K562 (cell line): ENCODE measurements at places on chromosomes 6 and 20. TPM values are rescaled to one million over a fixed set of nuclear protein-coding genes. Genes with fewer than 3 reads are reported as not detected.

- H3K4me1 ChIP-seq, result peaks cover 17% of the 10 kb centered on the region
- no peaks in the 10 kb centered on the region for H3K36me3 ChIP-seq
- no peak for DNase-seq
Observed at GRCh38 chr20:31859266-31859997, 10.9 kb downstream of the DUSP15 start.

DNA sequence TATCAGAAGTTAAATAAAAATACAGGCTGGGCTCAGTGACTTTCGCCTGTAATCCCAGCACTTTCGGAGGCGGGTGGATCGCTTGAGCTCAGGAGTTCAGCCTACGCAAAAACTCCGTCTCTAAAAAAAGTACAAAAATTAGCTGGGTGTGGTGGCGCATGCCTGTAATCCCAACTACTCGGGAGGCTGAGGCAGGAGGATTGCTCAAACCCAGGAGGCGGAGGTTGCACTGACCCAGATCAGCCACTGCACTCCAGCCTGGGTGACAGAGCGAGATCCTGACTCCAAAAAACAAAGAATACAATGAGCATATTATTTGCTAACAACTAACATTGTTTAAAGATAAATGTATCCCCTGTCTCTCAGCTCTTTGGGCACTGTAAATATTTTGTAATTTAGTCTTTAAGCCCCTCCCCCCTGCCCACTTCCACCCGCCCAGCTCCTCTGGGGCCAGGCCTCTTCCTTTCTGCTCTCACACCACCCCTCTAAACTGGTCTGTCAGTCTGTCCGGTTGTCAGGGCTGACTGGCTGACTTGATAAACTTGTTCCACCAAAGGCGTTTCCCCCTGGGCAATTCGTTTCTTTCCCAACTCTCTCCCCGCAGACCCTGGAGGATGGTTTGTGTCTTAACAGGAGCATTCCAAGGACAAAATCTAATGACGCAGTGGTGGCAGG lies 62.4 kb upstream of the QKI start:
- DNase-seq, result no peak
- peaks cover 4% of the 10 kb centered on the region; the same call in 2 of the 3 replicates for H3K4me1 ChIP-seq
- no peak overlapping the region for H3K4me3 ChIP-seq
- H3K27ac ChIP-seq, result no peak overlapping the region
- H3K27me3 ChIP-seq, result peaks cover 45% of the 10 kb centered on the region

- H3K4me3 ChIP-seq, result no peak overlapping the region
- no peaks in the 10 kb centered on the region for H3K4me1 ChIP-seq
- H3K27ac ChIP-seq, result no peak overlapping the region
- no peak for DNase-seq
- H3K27me3 ChIP-seq, result no peaks in the 10 kb centered on the region
Observed at GRCh38 chr6:128000363-128000762, 99.5 kb upstream of the THEMIS start.

- H3K27ac ChIP-seq, result no peak overlapping the region
- H3K4me1 ChIP-seq, result peaks cover 10% of the 10 kb centered on the region; the same call in 1 of the 2 replicates
- no peak for DNase-seq
- no peaks in the 10 kb centered on the region for H3K27me3 ChIP-seq
Observed at GRCh38 chr6:106490974-106491373, 130.5 kb downstream of the CRYBG1 start.

- H3K4me1 ChIP-seq, result no peaks in the 10 kb centered on the region
- no peak for DNase-seq
Observed at GRCh38 chr20:48942730-48943129, 21.2 kb downstream of the ARFGEF2 start.

- DNase-seq, result no peak
- H3K4me1 ChIP-seq, result peaks cover 2% of the 10 kb centered on the region; the same call in 1 of the 3 replicates
- H3K4me3 ChIP-seq, result no peak overlapping the region
- no peak overlapping the region for H3K27ac ChIP-seq
Observed at GRCh38 chr6:52310932-52311331, 26.4 kb upstream of the MCM3 start.

GRCh38 chr20:63178889-63179686 lies 36.8 kb downstream of the YTHDF1 start:
- no peak overlapping the region for H3K27ac ChIP-seq
- peaks cover 39% of the 10 kb centered on the region for H3K4me1 ChIP-seq
- H3K4me3 ChIP-seq, result peak overlapping the region; percentile 8; the same call in 1 of the 2 replicates
- peak; percentile 64 for DNase-seq
- 0 out of 3 replicates have a peak, but pooled peaks cover 2% of the 10 kb centered on the region for H3K27me3 ChIP-seq

DNA sequence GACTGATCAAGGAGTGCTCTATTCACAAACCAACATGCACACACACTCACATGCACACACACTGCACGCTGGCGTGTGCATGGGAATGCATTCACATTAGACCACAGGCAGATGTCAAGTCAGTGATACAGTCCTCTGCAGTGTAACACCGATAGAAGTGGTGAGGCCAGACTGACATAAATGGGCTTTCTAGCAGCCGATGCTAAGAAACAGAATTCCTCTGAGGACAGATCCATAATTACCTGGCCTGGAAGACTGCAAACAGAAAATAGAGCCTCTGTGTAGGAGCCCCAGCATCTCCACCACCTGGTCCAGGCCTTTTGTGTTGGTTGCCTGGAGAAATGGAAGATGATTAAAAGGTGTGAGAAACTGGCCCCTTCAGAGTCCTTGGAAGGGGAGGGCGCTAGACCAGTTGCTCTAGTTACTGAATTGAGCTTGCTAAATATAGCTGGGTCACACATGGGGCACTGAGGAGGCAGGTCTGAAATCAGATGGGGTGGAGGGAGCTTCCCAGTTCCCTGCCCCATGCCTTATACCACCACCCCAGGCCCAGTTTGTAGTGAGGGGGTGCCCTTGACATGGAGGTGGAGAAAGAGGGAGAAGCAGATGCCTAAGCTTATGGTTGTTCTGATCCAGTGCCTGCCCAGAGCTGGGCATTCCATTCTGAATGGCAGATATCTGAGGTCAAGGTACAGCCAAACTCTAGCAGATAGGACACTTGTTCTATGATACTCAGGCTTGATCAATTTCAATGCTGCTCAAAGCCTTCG lies 233.8 kb downstream of the LRFN2 start:
- H3K27ac ChIP-seq, result no peak overlapping the region
- no peaks in the 10 kb centered on the region for H3K36me3 ChIP-seq
- no peaks in the 10 kb centered on the region for H3K4me1 ChIP-seq
- H3K4me3 ChIP-seq, result no peak overlapping the region
- no peak for DNase-seq
- H3K27me3 ChIP-seq, result no peaks in the 10 kb centered on the region

- H3K36me3 ChIP-seq, result peaks cover 53% of the 10 kb centered on the region
- H3K4me3 ChIP-seq, result peak overlapping the region; percentile 95
- peak; percentile 85 for DNase-seq
- peak overlapping the region; percentile 97 for H3K27ac ChIP-seq
Observed at GRCh38 chr6:28922004-28922820, 1.6 kb downstream of the TRIM27 start.

DNA sequence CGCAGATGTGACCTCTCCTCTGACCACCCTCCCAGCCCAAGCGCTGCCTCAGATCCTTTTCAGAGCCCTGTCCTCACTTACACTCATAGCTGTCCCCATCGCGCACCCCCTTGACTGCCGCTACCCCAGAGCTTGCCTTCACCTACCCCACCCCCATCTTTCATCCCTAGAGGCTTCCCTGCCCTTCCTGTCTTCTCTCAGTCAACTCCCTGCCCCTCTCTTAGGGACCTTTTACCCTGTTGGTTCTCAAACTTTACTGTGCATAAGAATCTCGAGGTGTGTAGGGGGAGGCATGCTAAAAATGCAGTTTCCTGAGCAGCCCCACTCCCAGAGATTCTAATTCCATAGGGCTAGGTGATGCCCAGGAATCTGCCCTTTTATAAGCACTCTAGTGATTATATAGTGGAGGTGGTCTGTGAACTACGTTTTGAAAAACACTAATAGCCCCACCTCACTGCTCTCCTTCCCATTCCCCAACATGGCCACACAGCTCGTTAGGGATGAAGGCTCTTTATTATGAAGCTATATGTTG lies 725 bp downstream of the TM9SF4 start:
- H3K27me3 ChIP-seq, result peaks cover 7% of the 10 kb centered on the region; the same call in 1 of the 3 replicates
- peak overlapping the region; percentile 89 for H3K4me3 ChIP-seq
- peak overlapping the region; percentile 100 for H3K27ac ChIP-seq

GRCh38 chr20:38676576-38676975 lies 47.7 kb upstream of the SLC32A1 start:
- H3K36me3 ChIP-seq, result no peaks in the 10 kb centered on the region
- no peaks in the 10 kb centered on the region for H3K27me3 ChIP-seq
- H3K27ac ChIP-seq, result no peak overlapping the region
- no peak overlapping the region for H3K4me3 ChIP-seq

DNA sequence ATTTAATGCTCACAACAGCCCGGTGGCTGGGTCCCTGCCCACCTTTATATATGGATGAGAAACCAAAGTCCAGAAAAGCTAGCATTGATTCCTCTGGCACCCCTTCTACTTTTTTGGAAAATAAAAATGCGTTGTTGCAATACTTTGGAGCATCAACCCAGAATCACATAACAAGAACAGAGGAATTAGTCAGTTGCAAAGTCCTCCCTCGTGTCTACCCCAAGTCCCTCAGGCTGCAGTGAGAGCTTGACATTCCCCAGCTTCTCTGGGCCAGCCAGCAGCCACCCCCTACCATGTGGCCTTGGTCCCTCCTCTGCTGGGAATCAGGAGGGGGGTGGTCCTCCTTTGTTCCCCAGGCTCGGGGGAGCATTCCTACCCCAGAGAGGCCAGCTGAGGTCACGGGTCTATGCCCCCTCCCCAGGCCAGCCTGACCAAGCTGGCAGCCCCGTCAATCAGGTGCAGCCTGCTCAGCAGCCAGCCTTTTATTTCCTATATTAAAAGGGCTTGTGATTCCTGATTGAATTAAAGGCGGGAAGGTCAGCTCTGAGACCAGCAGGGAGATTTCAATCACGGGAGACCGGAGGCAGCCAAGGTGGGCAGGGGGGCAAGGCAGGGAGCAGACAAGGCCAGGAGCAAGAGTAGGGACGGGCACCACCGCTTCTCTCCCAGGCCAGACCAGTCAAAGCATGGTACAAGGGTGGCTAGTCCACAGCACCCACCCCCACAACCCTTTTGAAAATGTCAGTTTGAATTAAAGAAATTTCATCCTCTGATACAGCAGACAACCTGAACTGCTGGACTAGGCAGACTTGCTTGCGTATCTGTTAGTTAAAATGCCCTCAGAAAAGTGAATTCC lies 158.9 kb downstream of the MRPL14 start:
- no peak for DNase-seq
- no peaks in the 10 kb centered on the region for H3K36me3 ChIP-seq
- H3K27ac ChIP-seq, result peak overlapping the region; percentile 74
- H3K27me3 ChIP-seq, result no peaks in the 10 kb centered on the region
- H3K4me3 ChIP-seq, result no peak overlapping the region

- no peak overlapping the region for H3K27ac ChIP-seq
- H3K4me1 ChIP-seq, result no peaks in the 10 kb centered on the region
- DNase-seq, result no peak
- no peaks in the 10 kb centered on the region for H3K36me3 ChIP-seq
Observed at GRCh38 chr6:11908436-11909105, 103.5 kb upstream of the HIVEP1 start.

GRCh38 chr20:16595376-16595775 lies 22.1 kb upstream of the KIF16B start:
- no peaks in the 10 kb centered on the region for H3K4me1 ChIP-seq
- H3K36me3 ChIP-seq, result no peaks in the 10 kb centered on the region
- no peaks in the 10 kb centered on the region; the same call in none of the 2 replicates for H3K27me3 ChIP-seq
- no peak overlapping the region for H3K27ac ChIP-seq
- no peak for DNase-seq
- no peak overlapping the region for H3K4me3 ChIP-seq

DNA sequence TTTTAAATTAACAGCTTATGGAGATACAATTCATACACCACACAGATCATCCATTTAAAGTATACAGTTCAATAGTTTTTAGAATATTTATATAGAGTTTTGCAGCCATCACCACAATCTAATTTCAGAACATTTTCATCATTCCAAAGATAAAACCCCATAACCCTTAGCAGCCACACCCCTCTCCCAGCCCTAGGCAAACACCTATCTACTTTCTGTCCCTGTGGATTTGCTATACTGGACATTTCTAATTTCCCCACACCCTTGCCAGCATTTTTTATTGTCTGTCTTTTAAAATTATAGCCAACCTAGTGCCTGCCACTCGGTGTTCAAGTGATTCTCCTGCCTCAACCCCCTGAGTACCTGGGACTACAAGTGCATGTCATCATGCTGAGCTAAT lies 23.0 kb upstream of the AKAP7 start:
- no peak overlapping the region for H3K27ac ChIP-seq
- H3K27me3 ChIP-seq, result no peaks in the 10 kb centered on the region
- H3K4me1 ChIP-seq, result no peaks in the 10 kb centered on the region

- no peak overlapping the region for H3K27ac ChIP-seq
- H3K27me3 ChIP-seq, result no peaks in the 10 kb centered on the region
- no peak for DNase-seq
- peaks cover 7% of the 10 kb centered on the region for H3K4me1 ChIP-seq
- no peak overlapping the region for H3K4me3 ChIP-seq
- H3K36me3 ChIP-seq, result peaks cover 73% of the 10 kb centered on the region
Observed at GRCh38 chr20:50562262-50562701, 52.1 kb downstream of the PTPN1 start.

DNA sequence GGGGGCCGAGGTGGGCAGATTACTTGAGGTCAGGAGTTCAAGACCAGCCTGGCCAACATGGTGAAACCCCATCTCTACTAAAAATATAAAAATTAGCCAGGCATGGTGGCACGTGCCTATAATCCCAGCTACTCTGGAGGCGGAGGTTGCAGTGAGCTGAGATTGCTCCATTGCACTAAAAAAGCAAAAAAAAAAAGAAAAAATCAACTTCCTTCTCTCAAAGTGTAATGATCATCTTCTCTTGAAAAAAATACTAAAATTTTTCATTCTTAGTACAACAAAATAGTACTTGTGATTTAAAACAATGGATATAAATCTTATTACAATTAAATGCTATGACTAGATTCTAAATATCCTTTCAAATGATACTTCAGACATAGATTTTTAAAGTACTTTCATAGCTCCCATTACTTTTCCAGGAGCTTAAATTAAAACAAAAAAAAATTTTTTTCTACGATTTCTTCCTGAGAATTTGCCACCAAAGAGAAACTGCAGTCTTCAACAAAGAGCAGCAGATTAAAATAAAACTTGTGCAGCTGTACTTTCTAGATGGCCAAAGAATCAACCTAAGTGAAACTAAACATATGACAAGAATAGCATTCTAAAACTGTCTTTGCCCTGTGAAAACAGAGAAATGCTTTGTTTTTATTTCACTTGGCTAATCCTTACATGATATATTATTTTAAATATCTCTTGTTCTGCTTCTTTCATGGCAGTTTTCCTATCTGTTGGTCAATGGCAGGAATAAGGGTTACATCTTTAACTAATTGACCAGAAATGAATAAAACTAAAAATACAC lies 75.2 kb downstream of the MAP3K5 start:
- H3K4me1 ChIP-seq, result peaks cover 7% of the 10 kb centered on the region; the same call in 2 of the 3 replicates
- no peak for DNase-seq
- H3K27me3 ChIP-seq, result no peaks in the 10 kb centered on the region
- H3K27ac ChIP-seq, result no peak overlapping the region
- H3K4me3 ChIP-seq, result no peak overlapping the region
- no peaks in the 10 kb centered on the region for H3K36me3 ChIP-seq

The TRIM15 gene
- total RNA-seq, result 1.2 TPM in 2 replicates

The PRDM1 gene
- 0.67 and 0.86 TPM in 2 replicates for total RNA-seq

The SLC22A2 gene
- not detected in 2 replicates for total RNA-seq

The PSORS1C1 gene
- not detected in 2 replicates for total RNA-seq

The OR2B6 gene
- 4.2 and 4.4 TPM in 2 replicates for total RNA-seq

The RHAG gene
- total RNA-seq, result 327 and 345 TPM in 2 replicates

The NCOA5 gene
- total RNA-seq, result 17.9 and 19.4 TPM in 2 replicates

The ADGRF4 gene
- not detected in 2 replicates for total RNA-seq

The MLIP gene
- total RNA-seq, result not detected in 2 replicates

The TCP11 gene
- total RNA-seq, result not detected in 2 replicates

The TGM2 gene
- total RNA-seq, result 78.5 and 82.3 TPM in 2 replicates

The FNDC1 gene
- not detected in 2 replicates for total RNA-seq

The TPD52L1 gene
- total RNA-seq, result 74.0 and 75.7 TPM in 2 replicates

The SERINC1 gene
- 31.7 and 34.3 TPM in 2 replicates for total RNA-seq

The NT5E gene
- total RNA-seq, result 0.13 and 0.25 TPM in 2 replicates

The SPATS1 gene
- total RNA-seq, result not detected in 2 replicates

The RSPO4 gene
- total RNA-seq, result 0.09 TPM in 1 of 2 replicates, not detected in the other

The ZKSCAN4 gene
- total RNA-seq, result 4.2 and 5.1 TPM in 2 replicates

The TBC1D32 gene
- total RNA-seq, result 5.7 and 7.0 TPM in 2 replicates

The NKAIN4 gene
- total RNA-seq, result not detected in 2 replicates

The DSTN gene
- total RNA-seq, result 68.2 and 77.6 TPM in 2 replicates
